ENCODE measurements at places on chromosomes 1 and 21. TPM values are rescaled to one million over a fixed set of nuclear protein-coding genes. Genes with fewer than 3 reads are reported as not detected.

- H3K4me3 ChIP-seq: no peak overlapping the region
- H3K27me3 ChIP-seq: no peaks in the 10 kb centered on the region
- no peaks in the 10 kb centered on the region for H3K4me1 ChIP-seq
- H3K27ac ChIP-seq: no peak overlapping the region
- no peaks in the 10 kb centered on the region for H3K36me3 ChIP-seq
- no peak for DNase-seq
These were observed 58.0 kb downstream of the B3GALT5 start for GRCh38 chr21:39670701-39671100.

GRCh38 chr1:220368352-220369265 is 96.4 kb upstream of the RAB3GAP2 start:
- no peak overlapping the region for H3K27ac ChIP-seq
- H3K27me3 ChIP-seq: peaks cover 2% of the 10 kb centered on the region
- H3K4me3 ChIP-seq: no peak overlapping the region
- H3K4me1 ChIP-seq: no peaks in the 10 kb centered on the region
- DNase-seq: no peak

ZNF648 gene
- total RNA-seq: not detected

DNA sequence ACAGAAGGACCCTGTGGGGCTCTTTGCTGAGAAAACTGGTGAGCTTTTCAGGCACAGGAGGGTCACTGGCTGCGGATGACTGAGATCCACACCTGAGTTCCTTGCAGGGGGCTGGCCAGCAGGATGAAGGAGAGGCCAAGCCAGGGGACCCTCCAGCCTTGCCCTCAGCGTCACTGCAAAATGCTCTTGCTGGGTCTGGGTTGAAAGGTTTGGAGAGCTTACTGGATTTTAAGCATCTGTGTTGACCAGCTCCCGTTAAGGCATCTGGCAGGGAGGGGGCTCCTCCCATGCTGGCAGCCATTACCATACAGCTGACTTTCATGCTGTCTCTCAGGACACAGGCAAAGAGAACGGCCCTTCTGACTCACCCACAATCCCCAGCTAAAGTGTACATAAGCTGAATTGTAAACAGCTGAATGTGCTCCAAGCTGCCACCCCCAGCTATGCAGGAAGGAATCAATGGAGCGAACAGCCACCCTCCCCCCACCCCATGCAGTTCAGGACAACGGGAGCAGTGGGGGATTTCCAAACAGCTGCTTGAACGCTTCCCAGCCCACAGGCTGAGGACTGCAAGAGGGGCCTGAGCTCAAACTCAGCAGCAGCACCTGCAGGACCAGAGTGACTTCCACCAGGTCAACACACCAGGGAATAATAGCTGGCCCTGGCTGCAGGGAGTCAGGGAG is 21.3 kb upstream of the A3GALT2 start:
- H3K27ac ChIP-seq: no peak overlapping the region
- H3K27me3 ChIP-seq: no peaks in the 10 kb centered on the region
- H3K4me1 ChIP-seq: peaks cover 40% of the 10 kb centered on the region

- H3K36me3 ChIP-seq: no peaks in the 10 kb centered on the region
- no peak for DNase-seq
- H3K4me3 ChIP-seq: no peak overlapping the region
- H3K27ac ChIP-seq: no peak overlapping the region
- peaks cover 2% of the 10 kb centered on the region for H3K27me3 ChIP-seq
These were observed 440.8 kb downstream of the NPHP4 start for GRCh38 chr1:5551274-5551975.

GRCh38 chr1:7476861-7477547 is 294.1 kb upstream of the VAMP3 start:
- H3K4me1 ChIP-seq: no peaks in the 10 kb centered on the region
- no peak for DNase-seq
- H3K36me3 ChIP-seq: no peaks in the 10 kb centered on the region
- no peak overlapping the region for H3K27ac ChIP-seq

DNA sequence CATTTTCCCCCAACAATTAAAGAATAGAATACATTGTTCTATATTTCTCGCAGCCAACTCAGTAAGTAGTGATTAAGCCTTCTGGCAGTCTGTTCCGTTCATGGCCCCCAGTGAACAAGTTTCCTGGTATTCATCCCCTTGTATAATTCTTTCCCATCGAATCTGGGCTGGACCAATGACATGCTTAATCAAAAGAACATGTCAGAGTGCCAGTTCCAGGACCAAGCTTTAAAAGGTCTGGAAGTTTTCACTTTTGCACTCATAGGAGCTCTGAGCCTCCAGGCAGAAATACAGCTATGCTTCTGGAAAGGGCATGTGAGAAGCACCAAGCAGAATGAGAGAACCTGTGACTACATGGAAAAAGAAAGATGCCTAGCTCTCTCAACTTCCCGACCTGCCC is 22.5 kb upstream of the DPYD start:
- H3K27ac ChIP-seq: peak overlapping the region; percentile 18
- DNase-seq: no peak
- H3K4me1 ChIP-seq: peaks cover 29% of the 10 kb centered on the region
- H3K4me3 ChIP-seq: peak overlapping the region; percentile 29
- peaks cover 2% of the 10 kb centered on the region for H3K27me3 ChIP-seq

DNA sequence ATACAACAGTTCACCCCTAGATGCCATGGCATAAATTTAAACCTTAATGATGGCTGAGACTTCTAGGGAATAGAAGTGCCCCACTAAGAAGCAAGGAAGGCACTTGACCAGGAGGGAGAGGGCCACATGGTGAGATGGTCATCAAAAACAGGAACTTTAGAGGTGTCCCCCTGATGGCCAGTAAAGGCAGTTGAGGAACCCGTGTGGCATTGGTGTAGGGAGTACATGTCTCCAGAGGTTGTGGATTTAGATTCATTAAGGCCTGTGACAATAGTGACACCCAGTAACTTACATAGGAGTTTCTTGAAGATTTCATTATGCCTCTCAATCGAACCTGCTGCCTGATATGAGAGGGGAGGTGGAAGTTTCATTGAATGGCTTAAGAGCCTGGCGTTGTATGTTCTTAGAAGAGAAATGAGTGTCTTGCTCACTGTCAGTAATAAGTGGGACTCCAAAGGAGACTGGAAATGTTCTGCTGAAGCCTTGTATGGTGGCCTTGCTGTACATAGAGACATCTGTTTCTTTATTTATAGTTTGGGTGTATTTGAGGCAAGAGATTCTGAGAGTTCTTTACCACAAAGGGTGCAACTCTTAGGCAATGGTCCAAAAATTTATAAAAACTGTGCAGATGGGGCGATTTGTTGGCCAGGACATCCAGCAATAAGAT is 27.9 kb downstream of the EDARADD start:
- no peak overlapping the region for H3K4me3 ChIP-seq
- H3K27me3 ChIP-seq: peaks cover 5% of the 10 kb centered on the region
- H3K36me3 ChIP-seq: no peaks in the 10 kb centered on the region
- no peak overlapping the region for H3K27ac ChIP-seq

GRCh38 chr1:76680651-76681050 is 186.6 kb upstream of the ST6GALNAC5 start:
- H3K4me1 ChIP-seq: no peaks in the 10 kb centered on the region
- no peaks in the 10 kb centered on the region for H3K27me3 ChIP-seq
- H3K4me3 ChIP-seq: no peak overlapping the region
- no peaks in the 10 kb centered on the region for H3K36me3 ChIP-seq
- DNase-seq: no peak
- H3K27ac ChIP-seq: no peak overlapping the region

AKR7A2 gene
- total RNA-seq: 48.5 TPM

- DNase-seq: no peak
- H3K36me3 ChIP-seq: no peaks in the 10 kb centered on the region
- H3K4me3 ChIP-seq: no peak overlapping the region
- H3K27ac ChIP-seq: no peak overlapping the region
- H3K27me3 ChIP-seq: no peaks in the 10 kb centered on the region
- peaks cover 18% of the 10 kb centered on the region for H3K4me1 ChIP-seq
These were observed 142.8 kb upstream of the DNAH14 start for GRCh38 chr1:224786533-224787250.

DNA sequence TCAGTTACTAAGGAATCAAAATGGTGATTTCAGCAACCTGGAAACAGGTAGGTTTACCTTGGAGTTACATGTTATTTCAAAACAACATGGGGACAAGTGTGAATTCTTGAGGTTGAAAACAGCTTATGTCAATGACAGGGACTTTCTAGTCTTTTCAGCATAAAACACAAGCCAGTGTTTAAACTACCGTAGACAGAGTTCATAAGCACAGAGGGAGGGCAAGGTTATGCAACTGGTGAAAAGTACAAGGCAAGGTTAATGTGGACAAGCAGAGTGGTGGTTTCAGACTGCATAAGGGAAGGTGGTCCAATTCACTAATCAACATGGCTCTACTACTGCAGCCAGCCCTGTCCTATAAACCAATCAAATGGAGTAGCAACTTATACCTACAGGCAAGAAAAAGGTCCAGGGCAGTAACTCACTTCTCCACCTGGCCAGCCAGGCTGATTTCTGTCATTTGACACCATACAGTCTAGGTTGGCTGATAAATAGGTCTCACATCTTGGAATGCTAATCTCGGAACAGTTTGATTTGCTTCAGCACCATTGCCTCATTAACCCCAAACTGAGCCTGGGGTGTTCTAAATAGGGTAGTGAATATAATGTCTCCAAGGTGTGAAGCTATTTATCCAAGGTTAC is 250.3 kb upstream of the PROX1 start:
- no peak overlapping the region for H3K4me3 ChIP-seq
- H3K4me1 ChIP-seq: no peaks in the 10 kb centered on the region
- no peak overlapping the region for H3K27ac ChIP-seq
- no peak for DNase-seq
- no peaks in the 10 kb centered on the region for H3K36me3 ChIP-seq
- H3K27me3 ChIP-seq: no peaks in the 10 kb centered on the region

DNA sequence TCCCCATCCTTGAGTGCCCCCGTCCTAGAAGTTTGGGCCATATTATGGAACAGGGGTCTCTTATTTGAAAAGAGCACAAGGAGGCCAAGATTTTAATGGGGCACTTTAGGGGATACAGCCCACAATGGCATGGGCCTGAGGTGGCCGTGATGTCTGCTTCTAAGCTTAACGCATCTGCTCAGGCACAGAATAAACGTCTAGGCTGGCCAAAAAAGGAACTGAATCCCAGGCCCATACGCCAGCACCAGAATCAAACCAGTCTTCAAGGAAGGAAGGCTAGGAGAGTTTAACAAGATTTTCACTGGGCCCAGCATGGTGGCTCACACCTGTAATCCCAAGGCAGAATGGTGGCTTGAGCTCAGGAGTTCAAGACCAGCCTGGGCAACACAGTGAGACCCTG is 9.2 kb upstream of the SARS1 start:
- H3K27ac ChIP-seq: no peak overlapping the region
- DNase-seq: no peak
- no peaks in the 10 kb centered on the region for H3K27me3 ChIP-seq
- H3K4me3 ChIP-seq: no peak overlapping the region

GRCh38 chr1:244162786-244163530 is 111.9 kb downstream of the ZBTB18 start:
- DNase-seq: no peak
- H3K27me3 ChIP-seq: no peaks in the 10 kb centered on the region
- H3K4me3 ChIP-seq: no peak overlapping the region
- H3K27ac ChIP-seq: no peak overlapping the region

MROH9 gene
- not detected for total RNA-seq

TSACC gene
- not detected for total RNA-seq

DNA sequence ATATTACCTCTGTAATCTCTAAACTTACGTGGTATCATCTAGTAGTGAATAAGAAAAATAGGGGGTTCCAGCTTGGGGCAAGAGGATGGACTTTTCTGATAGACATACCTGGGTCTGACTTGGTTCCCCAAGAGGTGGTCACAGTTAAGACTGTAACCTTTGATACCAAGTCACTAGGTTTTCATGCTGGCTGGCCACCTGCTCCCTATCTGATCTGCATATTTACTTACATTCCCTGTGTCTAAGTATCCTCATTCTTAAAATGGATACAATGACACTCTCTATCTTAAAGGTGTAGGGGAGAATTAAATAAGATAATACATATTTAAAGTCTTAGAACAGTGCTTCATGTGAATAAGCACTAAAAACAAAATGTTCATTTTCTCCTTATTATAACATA is 312.1 kb downstream of the DSCAM start:
- no peak overlapping the region for H3K27ac ChIP-seq
- no peaks in the 10 kb centered on the region for H3K4me1 ChIP-seq
- H3K4me3 ChIP-seq: no peak overlapping the region

RXFP4 gene
- total RNA-seq: 0.26 TPM

GBP5 gene
- 231 TPM for total RNA-seq

HMGCS2 gene
- total RNA-seq: not detected

BRINP3 gene
- not detected for total RNA-seq

DNA sequence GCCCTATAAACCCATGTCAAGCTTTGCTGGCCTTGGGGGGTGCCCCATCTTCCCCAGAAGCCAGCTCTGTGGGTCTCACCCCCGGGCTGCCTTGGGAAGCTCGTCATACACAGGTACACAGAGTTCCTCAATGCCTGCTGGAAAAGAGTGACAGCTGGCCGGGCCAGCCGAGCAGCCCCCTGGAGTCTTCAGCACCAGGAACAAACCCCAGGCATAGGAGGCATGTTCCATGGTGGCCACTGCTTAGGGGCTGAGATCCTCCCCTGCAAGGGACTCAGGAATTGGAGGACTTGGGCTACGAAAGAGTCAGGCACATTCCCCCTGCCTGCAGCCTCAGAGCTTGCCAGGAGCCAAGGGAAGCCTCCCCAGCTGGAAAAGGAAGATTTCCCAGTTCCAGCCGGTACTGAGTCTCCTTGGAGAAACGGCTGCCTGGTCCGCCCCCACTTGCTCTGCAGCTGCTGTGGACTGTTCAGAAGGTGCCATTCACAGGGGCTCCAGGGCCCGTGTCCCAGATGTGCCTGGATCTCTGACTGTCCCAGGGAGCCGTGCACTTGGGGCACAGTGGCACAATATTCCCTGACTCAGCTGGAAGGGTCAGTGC is 89.5 kb downstream of the STUM start:
- no peak overlapping the region for H3K27ac ChIP-seq
- H3K27me3 ChIP-seq: no peaks in the 10 kb centered on the region
- DNase-seq: no peak

GRCh38 chr1:198599749-198600148 is 39.1 kb upstream of the PTPRC start:
- peaks cover 45% of the 10 kb centered on the region for H3K36me3 ChIP-seq
- H3K27me3 ChIP-seq: no peaks in the 10 kb centered on the region
- peaks cover 62% of the 10 kb centered on the region for H3K4me1 ChIP-seq
- no peak for DNase-seq
- H3K27ac ChIP-seq: peak overlapping the region; percentile 76
- H3K4me3 ChIP-seq: no peak overlapping the region

DNA sequence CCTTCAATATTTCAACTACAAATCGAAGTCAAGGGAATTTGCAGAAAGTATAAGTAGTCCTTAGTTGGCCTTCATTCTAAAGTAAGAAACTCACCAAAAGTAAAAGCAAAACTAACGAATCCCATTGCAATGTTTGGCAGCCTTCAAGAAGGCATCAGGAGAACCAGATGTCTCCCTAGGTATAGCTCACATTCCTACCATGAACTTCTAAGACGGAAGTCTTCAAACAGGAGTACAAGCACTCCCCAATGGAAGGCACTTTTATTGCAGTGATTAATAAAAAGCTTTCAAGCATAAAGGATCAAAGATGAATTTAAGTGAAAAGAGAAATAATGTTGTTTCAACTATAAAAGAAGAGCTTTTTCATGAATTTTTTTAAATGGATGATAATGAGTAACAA is 236.0 kb upstream of the NR5A2 start:
- H3K4me3 ChIP-seq: no peak overlapping the region
- H3K4me1 ChIP-seq: no peaks in the 10 kb centered on the region
- H3K36me3 ChIP-seq: no peaks in the 10 kb centered on the region
- peaks cover 3% of the 10 kb centered on the region for H3K27me3 ChIP-seq
- no peak overlapping the region for H3K27ac ChIP-seq

All from activated naive CD8-positive, alpha-beta T cell treated with anti-CD3 and anti-CD28 coated beads, Interleukin-2, amount 10 ng/mL, durations not matched to agents 7 days and 5 days (primary cell).